Activated CD4-positive, alpha-beta T cell treated with anti-CD3 and anti-CD28 coated beads, Interleukin-2, amount 10 ng/mL, durations not matched to agents 24 days and 14 days (primary cell): ENCODE measurements at places on chromosomes 7 and 10. TPM values are rescaled to one million over a fixed set of nuclear protein-coding genes. Genes with fewer than 3 reads are reported as not detected.

DNA sequence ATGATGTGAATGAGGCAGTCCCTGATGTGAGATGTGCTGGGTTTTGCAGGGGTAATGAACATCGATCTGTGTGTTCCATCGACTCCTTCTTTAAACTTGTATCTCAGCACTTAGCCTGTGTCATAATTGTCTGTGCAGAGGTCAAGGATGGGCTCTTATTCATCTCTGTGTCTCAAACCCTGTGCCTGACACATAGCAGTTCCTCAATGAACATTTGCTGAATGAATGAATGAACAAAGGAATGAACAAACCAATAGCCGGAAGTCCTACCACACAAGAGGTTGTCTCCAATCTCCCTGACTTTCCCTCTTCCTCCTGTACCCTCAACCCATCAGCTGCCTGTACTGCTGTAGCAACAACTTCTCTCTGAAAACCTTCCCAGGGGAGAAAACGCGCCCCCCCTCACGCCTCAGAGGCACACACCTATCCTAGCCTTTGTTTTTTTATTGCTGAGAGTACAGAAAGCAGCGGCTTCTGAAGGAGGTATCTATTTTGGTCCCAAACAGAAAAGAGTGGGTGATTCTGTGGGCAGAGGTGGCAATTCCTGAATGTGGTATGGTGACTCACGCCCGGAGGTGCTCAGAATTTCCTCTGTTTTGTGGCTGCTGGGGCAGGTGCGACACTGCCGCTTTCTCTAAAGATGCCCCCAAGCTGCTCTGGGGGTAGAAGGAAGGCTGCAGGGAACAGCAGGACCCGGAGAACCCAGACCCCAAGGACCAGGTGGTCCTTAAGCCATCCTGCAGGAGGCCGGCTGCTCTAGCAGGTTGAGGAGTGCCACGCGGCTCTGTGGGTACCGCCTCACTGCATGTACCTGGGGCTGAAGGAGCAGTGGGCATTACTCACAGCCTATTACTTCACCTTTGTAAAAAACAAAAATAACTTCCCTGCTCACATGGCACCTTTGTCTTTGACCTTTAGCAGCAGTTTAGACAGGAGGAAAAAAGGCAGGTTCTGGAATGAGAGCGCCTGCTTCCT, 9.6 kb downstream of the IL2RA start:
- DNase-seq: peak; percentile 90

DNA sequence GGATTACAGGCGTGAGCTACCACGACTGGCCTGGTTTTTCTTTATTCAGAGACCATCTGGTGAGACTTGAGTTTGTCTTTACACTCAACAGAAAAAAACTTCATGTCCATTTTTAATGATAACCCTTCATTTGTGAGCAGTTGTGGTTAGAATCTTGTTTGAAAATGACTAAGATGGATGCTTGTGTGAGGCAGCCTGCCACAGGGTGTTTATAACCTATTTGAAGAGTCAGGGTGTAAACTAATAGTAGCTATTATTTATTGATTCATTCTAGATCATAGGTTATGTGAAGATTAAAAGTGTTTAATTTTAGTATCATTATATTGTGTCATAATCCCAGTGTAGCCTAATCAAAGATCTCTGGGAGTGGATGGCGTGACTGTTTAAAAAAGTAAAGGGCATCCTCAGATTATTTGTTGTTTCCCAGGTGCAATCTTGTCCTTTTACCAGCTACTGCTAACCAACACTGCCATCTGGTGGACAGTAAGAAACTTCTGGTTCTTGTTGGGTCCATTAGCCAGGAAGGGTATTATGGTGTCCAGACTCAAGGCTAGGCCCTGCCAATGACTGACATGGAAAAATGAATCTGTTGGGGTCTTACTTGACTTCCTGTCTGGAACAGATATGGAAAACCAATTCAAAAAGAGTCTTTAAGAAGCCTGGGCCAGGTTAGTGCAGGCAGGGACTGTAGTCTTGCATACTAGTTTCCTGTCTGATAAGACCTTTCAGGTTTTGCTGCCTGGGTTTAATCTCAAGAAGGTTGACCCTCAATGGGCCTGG, 24.9 kb downstream of the NRBF2 start:
- peak; percentile 84 for DNase-seq

- no peak for DNase-seq
These were observed 49.1 kb downstream of the OSBPL3 start for GRCh38 chr7:24930856-24931255.

Gene NEURL1
- 2.8 and 3.1 TPM in 2 replicates for total RNA-seq

Gene FFAR4
- not detected in 2 replicates for total RNA-seq

DNA sequence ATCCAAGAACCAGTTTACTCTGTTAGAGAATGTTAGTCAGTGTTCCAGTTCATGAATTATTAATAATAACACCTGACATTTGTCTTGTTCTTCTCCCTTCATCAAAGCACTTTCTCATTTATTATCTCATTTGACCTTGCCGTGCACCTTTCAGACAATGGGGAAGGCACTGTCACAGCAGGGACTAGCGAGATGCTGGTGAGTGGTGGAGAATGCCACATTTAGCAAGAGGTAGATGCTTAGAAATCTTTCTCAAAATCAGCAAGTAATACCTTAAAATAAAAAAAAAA, 34.2 kb upstream of the XRCC2 start:
- no peak for DNase-seq

Gene HTR5A
- total RNA-seq: not detected in 2 replicates

Gene MSMB
- total RNA-seq: not detected in 2 replicates

Gene ZNF488
- 0.07 TPM in 1 of 2 replicates, not detected in the other for total RNA-seq

Gene ASB10
- total RNA-seq: not detected in 2 replicates

GRCh38 chr7:52961084-52961483, 74.3 kb upstream of the POM121L12 start:
- DNase-seq: no peak

Gene VAX1
- not detected in 2 replicates for total RNA-seq

Gene CHN2
- total RNA-seq: 0.33 TPM in 1 of 2 replicates, not detected in the other

- no peak for DNase-seq
These were observed 9.2 kb downstream of the ITIH5 start for GRCh38 chr10:7657552-7657951.

- no peak for DNase-seq
These were observed 99.0 kb downstream of the GNAT3 start for GRCh38 chr7:80412842-80413241.

DNA sequence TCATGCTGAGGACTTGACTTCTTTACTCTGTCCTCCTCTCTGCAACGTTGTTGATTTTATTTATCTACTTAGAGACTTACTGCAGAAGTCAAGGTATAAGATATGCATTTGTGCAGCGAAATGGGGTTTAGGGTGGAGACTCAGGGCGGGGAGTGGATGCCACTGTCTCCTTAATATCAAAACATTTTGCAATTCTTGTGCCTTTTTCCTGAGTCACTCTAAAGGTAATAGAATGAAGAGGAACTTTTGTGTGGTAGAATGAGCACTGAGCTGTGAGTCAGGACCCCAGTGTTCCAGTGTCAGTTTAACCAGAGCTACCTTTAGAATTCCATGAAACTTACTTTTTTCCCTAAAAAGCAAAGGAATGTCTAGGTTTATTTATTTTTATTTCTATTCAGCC, 78.2 kb downstream of the VTI1A start:
- DNase-seq: no peak
